ENCODE measurements at places on chromosomes 7 and 10.

GRCh38 chr7:8168336-8168735 is 93.6 kb downstream of the ICA1 start:
- no peak for DNase-seq

GRCh38 chr7:152868122-152869040 is 108.8 kb downstream of the ACTR3B start:
- DNase-seq = no peak

- DNase-seq = no peak
Measured at GRCh38 chr7:91526404-91526803, 262.2 kb downstream of the FZD1 start.

- DNase-seq = no peak
Measured at GRCh38 chr7:133619491-133619890, 366.6 kb downstream of the EXOC4 start.

GRCh38 chr10:43090188-43090587 is 13.3 kb downstream of the RET start:
- no peak for DNase-seq
